ENCODE measurements at places on chromosomes 5 and 9.

- no peak for DNase-seq
Observed at GRCh38 chr5:156835905-156836304, 14.2 kb upstream of the PPP1R2B start.

DNA sequence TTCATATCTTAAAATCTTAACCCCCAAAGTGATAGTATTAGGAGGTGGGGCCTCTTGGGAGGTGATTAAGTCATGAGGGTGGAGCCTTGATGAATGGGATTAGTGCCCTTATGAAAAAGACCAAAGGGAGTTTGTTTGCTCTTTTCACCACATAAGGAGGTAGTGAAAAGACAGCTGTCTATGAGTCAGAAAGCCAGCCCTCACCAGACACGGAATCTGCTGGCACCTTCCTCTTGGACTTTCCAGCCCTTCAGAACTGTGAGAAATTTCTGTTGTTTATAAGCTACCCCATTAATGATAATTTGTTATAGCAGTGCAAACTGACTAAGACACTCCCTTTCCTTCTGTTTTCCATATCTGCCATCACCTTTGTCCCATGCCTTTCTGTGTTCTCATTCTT, 20.8 kb downstream of the IFNB1 start:
- DNase-seq, result no peak

DNA sequence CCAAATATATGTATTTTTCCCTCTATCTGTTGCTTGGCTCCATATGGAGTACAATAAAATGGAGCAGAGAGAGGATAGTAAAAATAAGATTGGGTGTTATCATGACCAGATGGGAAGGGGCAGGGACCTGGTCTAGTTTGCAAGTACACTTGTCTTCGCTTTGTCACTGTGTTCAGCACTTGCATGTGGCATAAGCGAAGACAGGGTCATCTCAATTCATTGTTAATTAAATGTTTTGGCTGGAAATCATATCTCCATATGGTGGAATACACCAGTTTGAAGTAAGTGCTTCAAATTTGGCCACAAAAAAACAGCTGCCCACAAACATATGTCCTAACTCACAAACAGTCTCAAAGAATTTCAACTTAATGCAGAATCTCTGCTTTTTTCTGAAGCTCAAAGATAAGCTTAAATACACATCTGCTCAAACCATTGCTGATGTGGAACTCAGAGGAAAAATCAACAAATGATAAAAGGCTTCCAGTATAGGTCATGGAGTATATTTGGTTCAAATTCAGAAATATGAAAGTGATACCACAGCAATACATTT, 865.4 kb downstream of the TLE4 start:
- no peak for DNase-seq

DNA sequence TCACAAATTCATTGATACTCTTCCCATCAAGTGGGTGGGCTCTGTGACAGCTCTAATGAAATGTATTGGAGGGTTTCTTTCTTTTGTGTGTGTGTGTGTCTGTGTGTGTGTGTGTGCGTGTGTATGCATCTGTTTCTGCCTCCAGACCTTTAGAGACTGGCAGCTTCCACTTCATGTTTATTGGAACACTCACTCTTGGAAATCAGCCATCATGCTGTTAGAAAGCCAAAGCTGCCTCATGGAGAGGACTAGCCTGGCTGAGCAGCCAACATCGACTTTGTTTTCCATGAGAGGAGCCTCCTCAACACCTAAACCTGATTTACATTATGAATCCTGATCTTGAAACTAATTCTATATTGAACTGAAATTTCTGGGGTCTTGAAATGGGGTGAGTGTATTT, 128.5 kb upstream of the FAM174A start:
- DNase-seq, result no peak

DNA sequence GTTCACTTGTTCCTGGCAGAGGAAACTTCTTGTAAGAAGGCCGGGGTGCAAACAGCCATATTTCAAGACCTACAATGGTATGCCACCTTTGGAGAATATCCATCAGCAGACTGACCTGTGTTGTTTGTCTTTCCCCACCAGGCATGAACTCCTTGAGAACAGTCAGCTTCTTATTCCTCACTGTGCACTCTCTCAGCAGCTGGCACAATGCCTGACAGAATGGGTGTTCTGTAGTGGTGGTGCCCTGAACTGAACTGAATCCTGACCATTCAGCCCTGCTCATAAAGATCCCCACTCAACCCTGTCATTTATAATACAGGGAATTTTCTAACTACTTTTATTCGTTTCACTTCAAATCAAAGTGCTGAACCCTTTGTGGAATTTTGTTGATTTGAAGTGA, 206.9 kb downstream of the COX7C start:
- DNase-seq, result no peak

DNA sequence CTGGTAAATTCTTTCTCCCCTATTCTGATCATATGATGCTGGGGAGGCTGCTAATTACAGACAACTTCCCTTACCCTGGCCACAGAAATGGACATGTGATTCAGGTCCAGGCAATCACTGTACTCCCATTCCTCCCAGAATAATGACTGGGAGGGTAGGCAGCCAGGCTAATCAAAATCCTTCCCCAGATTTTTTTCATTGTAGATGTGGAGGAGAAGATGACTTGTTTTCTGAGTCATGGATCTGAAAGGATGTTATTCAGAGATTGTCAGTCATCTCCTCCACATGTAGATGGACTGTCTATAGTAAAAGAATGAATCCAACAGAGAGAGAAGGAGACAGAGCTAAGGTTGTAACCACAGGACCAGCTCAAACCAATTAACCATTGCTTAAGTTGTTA, 123.9 kb upstream of the PUM3 start:
- no peak for DNase-seq
